ENCODE measurements at places on chromosomes 5 and 9.

DNA sequence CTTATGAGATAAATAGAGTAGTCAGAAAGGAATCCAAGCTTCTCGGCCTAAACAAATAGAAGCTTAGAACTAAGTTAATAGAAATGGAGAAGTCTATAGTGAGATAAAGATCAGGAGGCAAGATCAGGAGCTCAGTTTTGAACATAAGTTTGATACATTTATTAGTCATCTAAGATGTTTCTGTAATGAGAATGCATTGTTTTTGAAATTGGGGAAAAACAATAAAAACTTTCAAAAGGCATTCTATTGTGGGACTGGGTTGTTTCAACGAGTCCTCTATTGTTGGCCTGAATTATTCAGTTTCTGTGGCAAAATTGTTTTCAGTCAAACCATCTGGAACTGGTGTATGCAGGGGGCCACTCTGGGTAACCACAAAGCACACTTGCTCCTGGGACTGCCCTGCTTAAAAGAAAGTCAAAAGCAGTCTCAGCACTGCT, 181.0 kb upstream of the CLINT1 start:
- no peak for DNase-seq

- DNase-seq: no peak
Measured at GRCh38 chr9:103789686-103790085, 304.4 kb upstream of the SMC2 start.

DNA sequence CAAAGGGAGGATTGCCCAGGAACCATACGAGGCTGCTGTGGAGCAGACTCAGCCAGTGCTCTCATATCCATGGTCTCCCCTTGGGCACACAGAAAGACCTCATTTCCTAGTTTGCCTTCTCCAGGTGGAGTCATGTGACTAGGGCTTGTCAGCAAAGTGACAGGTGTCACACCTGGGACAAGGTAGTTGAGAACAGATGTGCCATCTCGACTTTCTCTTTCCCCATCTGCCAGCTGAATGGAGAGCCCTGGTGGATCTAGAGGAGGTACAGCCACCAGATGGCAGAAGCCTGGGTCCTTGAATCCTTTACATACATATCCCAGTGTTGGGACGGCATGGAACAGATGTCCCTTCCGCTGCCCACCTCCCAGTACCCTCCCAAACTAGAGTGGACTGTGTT, 42.9 kb upstream of the ALDOB start:
- no peak for DNase-seq

DNA sequence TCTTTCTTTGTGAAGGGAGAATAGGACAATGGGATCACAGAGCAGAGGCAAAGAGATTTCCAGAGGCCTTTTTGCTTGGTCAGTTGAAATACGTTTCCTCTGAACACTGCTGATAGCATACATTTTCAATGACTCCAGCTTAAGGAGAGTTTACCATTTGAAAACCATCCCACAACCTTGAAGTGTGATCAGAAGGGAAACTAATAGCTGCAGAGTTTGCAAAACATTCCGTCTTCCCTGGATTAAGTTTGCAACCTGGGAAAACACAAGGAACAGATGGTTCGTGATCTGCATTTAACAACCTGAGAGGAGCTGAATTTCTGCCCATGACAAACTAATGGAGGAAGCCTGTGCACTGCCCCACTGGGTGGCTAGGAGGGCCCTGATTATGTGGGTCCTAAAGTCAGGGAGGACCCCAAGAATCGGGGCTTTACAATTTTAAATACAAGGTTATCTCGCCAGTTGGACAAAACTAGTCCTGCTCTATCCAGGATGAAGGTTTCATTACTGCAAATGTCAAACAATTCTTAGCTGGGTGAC, 35.6 kb downstream of the MTX3 start:
- DNase-seq: no peak

DNA sequence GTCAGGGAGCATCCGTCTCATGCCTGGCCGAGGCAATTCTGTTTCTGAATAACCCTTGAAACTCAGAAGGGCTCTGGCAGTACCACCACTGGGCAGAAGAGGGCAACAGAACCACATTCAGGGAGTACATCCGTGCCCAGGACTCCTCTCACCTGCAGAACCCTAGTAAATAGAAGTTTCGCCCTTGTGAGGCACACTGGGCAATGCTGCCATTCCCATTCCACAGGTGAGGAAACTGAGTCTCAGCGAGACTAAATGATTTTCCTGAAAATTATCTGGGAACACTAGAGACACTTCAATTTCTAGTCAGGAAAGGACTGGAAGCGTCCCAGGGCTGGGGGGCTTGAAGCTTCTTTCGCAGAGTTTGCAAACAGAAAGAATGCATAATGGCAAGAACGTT, 74.7 kb downstream of the FGF1 start:
- peak; percentile 64 for DNase-seq

GRCh38 chr9:99955606-99956005, 49.2 kb downstream of the STX17 start:
- DNase-seq: no peak

- no peak for DNase-seq
Measured at GRCh38 chr9:106704056-106704615, 158.8 kb upstream of the ZNF462 start.

DNA sequence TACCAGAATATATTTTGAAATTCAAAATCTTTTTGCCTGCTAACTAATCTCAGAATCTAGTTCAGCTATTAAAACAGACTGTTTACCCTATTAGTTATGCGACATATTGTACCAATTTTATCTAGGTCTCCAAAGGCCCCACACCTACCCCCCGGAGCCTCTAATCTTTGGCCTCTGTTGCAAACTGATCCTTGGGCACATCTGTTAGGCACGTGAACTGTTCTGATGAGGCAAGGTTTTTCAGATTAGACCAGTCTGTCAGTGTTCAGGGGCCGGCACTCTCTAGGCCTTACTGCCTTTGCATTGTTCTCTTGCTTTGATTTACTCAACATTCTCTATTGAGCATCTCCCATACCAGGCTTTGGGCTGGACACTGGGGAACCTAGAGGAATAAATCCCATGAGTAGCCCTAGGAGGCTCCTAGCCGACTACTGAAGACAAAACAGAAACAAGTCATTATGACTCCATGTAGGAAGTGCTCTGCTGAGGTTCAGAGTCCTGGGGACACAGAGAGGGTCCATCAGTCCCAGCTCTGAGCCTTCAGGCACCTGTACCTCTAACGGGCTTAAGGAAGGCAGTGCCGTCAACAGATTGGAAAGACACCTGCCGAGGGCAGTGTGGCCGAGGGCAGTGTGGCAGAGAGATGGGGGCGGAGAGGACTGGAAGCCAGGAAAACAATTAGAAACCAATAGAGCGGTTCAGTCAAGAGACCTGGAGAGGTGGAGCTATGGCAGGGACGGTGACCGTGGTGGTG, 245.1 kb downstream of the AOPEP start:
- DNase-seq: no peak

DNA sequence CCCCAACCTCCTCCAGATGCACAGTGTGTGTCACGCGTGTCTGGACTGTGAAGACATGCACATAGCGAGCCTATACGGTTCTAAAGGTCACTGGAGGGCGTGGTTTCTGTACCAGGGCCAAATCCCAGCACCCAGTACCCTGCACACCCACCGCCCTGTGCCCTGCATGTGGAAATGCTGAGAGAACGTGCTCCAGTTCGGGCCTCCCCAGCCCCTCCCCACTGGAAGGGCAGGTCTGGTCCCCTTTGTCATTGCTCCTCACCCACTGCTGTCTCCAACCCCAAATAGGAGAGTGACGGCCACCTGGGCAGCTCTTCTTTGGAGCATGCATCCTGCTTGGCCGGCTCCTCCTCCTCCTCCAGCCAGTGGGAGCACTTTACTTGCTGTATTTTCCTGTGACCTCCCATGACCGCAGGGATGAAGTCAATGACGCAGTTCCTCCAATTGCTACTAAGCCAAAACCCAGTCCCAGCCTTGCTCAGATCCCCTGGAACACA, 116.7 kb downstream of the WNK2 start:
- no peak for DNase-seq

DNA sequence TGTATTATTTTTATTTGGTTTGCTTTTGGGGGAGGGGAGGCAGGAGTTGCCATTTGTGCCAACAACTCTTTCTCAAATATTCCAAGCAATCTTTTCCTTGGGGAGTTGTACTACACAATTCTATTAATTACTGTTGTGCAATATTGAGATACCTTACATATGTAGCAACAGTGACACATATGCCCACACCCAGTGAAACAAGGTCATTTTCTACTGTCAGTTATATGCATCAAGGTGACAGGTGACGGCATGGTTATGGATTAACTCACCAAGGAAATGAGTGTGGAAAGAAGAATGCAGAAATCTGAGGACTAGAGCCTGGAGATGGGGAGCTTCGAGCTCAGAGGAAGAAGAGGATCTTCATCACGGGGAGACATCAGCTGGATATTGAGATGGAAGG, 17.9 kb upstream of the MSMP start:
- no peak for DNase-seq

DNA sequence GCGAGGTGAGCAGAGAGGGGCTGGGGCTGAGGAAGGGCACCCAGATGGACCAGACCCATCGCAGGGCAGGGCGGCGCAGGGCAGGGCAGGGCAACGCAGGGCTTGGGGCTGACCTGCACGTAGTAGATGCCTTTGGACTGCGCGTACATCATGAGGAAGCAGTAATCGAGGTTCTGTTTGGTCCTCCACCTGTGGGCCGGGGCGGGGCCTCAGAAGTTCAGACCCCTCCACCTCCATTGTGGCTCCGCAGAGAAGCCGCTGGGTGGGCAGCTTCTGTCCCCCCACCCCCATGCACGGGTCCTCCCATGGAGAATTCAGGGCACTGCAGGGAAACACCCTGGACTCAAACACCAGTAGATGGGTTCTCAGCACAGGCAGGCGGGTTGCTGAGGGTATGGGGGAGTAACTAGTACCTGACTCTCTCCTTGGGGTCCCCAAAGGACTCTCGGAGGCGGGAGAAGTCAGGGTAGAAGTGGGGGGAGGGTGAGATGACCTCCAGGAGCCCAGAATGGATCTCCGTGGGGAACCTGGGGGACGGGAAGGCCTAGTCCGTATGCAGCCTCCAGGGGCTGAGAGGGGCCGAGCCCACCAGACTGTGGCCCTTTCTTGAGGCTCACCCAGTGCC, 6.4 kb downstream of the LTC4S start:
- no peak for DNase-seq

DNA sequence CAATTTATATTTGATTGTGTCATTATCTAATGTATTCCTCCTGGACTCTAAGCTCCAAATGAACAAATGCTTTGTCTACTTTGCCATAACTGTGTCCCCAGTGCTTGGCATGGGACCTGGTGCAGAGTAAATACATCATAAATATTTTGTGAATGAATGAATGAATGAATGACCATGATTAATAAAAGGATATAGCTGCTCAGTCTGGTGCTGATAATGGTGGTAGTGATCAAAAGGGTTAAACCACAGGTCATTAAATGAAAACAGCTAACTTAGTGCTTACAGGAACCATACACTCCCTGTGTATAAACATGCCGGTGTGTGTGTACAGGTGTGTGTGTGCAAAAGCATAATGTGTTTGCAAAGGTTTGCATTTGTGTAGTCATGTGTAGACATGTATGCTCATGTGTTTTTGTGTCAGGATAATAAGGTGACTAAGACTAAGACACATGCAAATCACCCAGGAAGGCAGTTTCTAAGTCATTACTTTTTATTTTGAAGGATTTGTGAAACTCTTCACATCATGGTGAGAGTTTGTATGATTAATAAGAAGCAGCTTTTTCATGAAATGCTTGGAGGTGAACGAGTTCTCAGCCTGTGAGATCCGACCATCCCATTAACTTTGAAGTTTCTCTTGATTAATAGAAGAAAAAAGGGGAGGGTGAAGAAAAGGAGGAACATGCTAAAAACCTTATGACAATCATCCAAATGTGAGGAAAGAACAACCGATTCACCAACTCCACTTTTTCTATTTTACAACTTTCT, 24.6 kb downstream of the SPARC start:
- no peak for DNase-seq

DNA sequence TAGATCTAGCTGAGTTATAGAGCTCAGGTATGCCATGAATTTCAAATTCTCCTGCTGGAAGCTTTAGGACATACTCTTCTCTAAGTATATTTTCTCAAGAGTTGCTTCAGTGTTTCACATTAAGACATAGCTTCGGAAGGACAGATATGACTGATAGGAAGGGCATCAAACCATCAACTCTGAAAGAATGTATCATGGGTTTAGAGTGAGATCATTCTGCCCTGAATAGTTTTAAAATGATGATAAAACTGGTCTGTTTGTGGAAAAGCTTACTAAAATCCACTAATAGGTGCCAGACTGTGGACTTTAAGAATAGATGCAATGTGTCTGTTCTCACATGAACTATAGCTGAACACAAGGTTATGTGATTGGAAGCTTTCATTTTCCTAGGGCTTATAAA, 8.4 kb downstream of the SPEF2 start:
- no peak for DNase-seq

- no peak for DNase-seq
Measured at GRCh38 chr9:78131969-78132700, 100.5 kb upstream of the GNAQ start.

DNA sequence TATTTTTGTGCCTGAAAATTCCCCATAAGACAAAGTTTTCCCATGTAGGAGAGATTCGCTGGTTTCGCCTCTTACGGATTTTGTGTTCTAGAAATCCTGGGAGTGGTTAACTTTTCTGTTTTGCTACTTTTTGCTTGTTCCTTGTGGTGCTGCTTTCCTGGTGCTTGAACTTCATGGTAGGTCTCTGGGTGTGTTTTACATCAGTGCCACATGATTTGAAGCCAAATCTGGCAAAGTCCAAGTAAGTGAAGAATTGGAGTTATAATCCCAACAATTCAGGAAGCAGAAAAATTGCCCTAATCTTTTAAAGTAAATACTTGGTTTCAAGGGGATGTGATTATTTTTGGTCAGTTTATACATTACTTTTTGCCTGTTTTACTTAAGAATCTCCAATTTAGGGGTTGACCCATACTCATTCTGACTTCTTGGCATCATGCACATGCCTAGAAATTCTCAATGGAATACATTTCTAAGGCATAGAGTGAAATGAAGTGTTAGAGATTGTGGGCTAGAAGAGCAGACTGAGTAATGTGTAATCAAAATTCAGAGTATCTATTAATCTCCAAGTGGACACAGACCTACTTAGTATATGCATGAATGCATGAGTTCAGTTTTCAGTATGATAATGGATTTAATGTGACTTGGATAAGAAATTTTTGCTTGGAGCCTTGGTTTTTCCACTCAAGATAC, 189.7 kb downstream of the CSNK1G3 start:
- DNase-seq: no peak

DNA sequence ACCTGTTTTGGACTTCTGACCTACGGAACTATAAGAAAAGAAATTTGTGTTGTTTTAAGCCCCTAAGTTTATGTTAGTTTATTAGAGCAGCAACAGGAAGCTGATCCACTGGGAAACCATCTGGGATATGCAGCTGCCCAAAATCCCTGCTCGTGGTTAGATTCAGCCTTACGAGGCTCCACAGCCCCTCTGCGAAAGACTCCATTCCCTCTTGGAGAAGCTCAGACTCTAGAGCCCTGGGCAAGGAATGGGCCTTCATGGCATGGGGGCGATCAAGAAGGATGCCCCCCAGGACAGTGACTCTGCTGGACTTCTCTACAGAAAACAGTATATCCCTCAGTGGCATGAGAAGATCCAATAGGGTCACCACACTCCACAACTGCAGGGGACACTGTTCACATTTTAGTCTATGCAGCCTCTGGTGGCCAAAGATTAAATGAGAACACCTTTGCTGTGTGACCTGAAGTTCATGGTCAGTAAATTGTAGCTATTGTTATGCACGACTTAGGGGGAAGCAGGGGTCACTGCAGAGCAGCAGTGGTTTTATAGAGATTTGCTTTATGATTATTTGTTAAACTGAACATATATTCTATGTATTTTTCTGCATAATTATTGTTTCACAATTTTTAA, 21.1 kb downstream of the IRF1 start:
- no peak for DNase-seq

GRCh38 chr9:92711844-92712243, 41.9 kb upstream of the IPPK start:
- DNase-seq: peak; percentile 58

GRCh38 chr9:109098171-109098959, 21.4 kb downstream of the TMEM245 start:
- peak; percentile 39 for DNase-seq
